ENCODE measurements at places on chromosomes 1 and 21. TPM values are rescaled to one million over a fixed set of nuclear protein-coding genes. Genes with fewer than 3 reads are reported as not detected.

DNA sequence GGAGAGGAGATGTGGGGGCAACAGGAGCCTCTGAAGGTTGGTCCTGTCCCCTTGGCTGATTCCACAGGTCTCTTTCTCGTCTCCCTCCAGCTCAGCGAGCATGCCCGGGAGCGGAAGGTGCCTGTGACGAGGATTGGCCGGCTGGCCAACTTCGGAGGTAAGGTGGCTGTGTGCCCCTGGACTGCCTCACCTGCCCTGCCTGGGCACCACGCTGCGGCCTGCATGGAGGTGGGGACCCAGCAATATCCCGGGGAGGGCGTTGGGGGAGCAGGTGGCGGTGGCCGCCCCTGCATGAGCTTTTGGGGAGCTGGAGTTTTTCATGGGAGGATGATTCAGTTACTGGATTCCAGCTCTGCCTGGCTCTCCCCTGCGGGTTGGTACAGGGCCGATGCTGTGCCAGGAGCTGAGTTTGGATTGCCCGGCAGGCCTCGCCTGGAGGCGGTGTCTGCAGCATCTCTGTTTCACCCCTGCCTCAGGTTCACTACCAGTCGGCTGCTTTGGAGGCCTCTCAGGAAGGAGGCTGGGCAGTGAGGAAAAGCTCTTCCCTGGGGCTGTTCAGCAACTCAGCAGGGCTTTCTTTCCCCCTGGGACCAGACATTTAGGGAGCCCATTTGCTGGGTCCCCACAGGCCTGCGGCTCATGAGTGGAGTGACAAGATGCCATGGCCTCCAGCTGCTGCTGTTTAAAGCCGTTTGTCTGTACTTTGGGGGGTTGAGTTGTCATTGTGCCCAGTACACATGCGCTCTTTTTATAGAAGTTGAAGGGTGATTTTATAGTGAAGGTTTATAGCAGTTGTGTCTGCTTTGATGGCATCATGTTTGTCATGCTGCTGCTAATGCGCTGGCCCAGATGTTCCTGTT, 25.7 kb downstream of the COQ8A start:
- H3K36me3 ChIP-seq = peaks cover 16% of the 10 kb centered on the region
- no peak overlapping the region for H3K4me3 ChIP-seq
- no peak overlapping the region for H3K27ac ChIP-seq
- H3K4me1 ChIP-seq = no peaks in the 10 kb centered on the region
- H3K27me3 ChIP-seq = no peaks in the 10 kb centered on the region

The DEPDC1 gene
- not detected for total RNA-seq

- H3K27ac ChIP-seq = no peak overlapping the region
- DNase-seq = no peak
- H3K36me3 ChIP-seq = no peaks in the 10 kb centered on the region
- H3K27me3 ChIP-seq = peaks cover 39% of the 10 kb centered on the region
Observed at GRCh38 chr1:180234369-180235076, 4.5 kb downstream of the LHX4 start.

- no peaks in the 10 kb centered on the region for H3K4me1 ChIP-seq
- no peak for DNase-seq
- H3K4me3 ChIP-seq = no peak overlapping the region
- H3K36me3 ChIP-seq = no peaks in the 10 kb centered on the region
- no peaks in the 10 kb centered on the region for H3K27me3 ChIP-seq
Observed at GRCh38 chr1:106047210-106047609, 1009.3 kb upstream of the PRMT6 start.

GRCh38 chr1:74430342-74430934, 82.0 kb downstream of the LRRC53 start:
- DNase-seq = no peak
- no peak overlapping the region for H3K4me3 ChIP-seq
- H3K27me3 ChIP-seq = no peaks in the 10 kb centered on the region

- no peaks in the 10 kb centered on the region for H3K27me3 ChIP-seq
- no peak overlapping the region for H3K4me3 ChIP-seq
- H3K36me3 ChIP-seq = peaks cover 32% of the 10 kb centered on the region
- H3K4me1 ChIP-seq = no peaks in the 10 kb centered on the region
- H3K27ac ChIP-seq = no peak overlapping the region
- no peak for DNase-seq
Observed at GRCh38 chr1:11952455-11953109, 18.1 kb downstream of the PLOD1 start.

Data from thoracic aorta (tissue), 2 donors.